ENCODE measurements at places on chromosomes 12 and 14.

DNA sequence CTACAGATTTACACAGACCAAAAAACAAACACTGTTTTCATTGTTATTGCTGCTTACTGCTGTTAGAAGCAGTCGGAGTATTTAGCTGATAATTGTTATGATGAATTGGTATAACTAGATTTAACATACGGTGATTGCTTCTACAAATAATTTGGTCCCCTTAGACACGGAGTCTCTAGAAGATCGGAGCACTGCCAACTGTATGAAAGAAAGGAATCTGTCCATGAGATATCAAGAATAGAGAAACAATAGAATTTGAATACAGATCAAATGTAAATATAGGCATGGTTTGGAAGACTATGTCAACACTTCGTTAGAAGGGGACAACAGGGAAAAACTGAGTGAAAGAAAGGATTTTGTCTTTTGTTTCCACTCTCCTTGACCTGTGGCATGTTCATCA is 110.9 kb downstream of the PPP2R5E start:
- no peak for DNase-seq

GRCh38 chr14:75226755-75227544 is 50.5 kb upstream of the TMED10 start:
- no peak for DNase-seq

- no peak for DNase-seq
Measured at GRCh38 chr14:33493266-33493665, 457.6 kb downstream of the EGLN3 start.

GRCh38 chr14:95163132-95163531 is 5.8 kb upstream of the DICER1 start:
- DNase-seq = no peak

GRCh38 chr12:6295094-6295811 is 15.2 kb upstream of the PLEKHG6 start:
- no peak for DNase-seq

DNA sequence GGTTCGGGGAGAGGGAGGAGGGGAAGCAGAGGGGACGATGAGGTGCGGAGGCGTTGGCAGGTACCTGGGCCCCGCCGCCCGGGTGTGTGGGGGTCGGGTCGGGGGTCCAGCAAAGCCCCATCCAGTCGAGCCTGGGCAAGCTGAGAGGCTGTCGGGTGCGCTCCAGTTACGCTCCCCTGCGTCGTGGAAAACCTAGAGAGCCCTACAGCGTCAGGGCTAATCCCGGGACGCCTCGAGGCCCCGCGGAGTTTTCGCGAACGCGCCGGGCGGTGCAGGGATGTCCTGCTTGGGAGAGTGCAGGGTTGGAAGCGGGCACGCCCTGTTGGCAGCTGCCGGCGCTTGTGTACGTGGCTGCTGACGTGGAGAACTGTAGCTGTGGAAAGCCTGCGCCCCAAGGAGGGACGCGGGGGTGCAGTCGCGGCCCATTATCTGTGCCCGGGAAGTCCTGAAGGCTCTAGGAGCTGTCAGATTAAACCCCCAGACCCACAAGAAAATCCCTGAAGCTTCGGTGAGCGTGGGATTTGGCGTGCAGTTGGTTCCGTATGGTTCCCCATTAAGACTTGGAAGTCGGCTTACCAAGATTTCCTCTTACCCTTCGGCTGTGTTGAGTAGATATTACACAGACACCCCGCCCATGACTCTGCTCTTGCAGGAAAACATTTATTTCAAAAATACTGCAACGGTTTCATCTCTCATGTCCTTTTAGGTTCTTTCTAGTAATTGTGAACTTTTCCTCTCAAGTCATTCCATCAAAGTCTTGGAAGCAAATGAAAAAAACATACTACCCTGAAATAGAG is 11.3 kb upstream of the SLC38A2 start:
- DNase-seq = peak; percentile 87

- no peak for DNase-seq
Measured at GRCh38 chr14:71130491-71131179, 223.4 kb downstream of the PCNX1 start.

- no peak for DNase-seq
Measured at GRCh38 chr12:125544960-125545359, 479.7 kb downstream of the AACS start.

DNA sequence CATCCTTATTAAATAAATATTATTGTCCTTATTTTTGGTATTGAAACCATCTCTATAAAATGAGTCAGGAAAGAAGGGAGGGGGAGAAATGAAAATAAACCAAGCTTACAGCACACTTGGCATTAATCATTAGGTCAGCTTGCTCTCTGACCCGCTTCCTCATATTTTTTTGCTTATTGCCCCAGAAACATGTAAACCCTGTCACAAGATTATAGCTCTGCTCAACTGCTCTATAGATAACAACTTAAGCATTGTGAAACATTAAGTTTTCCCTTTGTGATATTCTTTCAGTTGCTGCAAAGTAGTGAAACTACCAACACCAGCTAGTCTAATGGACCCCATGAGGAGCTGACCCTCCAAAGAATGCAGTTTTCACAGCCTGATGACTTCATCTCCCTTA is 819.5 kb downstream of the SLC16A7 start:
- no peak for DNase-seq

GRCh38 chr14:49769171-49769570 is 1.2 kb downstream of the KLHDC2 start:
- DNase-seq = no peak

DNA sequence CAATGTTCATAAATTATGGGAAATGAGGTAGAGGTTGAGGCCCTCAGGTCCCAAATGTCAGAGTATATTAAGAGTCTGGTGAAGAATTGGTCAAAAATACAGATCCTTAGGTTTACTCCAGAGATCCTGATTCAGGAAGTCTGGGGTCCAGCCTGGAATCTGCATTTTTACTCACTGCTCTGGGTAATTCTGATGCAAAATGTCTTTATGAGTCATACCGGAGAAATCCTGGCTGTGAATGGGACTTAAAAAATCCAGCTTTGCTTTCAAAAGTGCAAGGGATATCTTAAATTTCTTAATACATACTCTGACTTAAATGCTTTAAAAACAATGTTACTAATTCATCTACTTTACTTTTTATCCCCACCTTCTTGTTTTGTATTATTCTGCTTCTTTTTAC is 74.5 kb downstream of the FERMT2 start:
- no peak for DNase-seq

GRCh38 chr12:1797011-1797901 is 23.1 kb upstream of the LRTM2 start:
- peak; percentile 71 for DNase-seq

GRCh38 chr12:132199526-132200319 is 55.5 kb downstream of the NOC4L start:
- DNase-seq = no peak

DNA sequence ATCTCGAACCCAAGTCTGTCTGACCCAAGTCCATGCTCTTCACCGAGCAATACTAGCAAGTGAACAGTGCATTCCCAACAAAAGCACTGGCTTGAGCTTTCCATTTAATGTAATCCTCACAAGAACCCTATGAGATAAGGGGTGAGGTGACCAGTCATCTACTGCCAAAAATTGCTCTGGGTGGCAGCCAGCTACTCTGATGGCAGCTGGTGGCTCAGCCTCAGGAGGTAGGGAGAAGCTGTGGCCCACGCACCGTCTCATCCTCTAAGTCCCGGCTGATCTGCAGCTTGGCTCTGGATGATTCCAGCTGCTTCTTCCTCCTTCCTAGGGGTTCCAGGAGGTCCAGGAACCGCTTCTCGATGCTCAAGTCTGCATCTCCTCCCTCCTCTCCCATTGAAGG is 75.2 kb downstream of the PLEKHG3 start:
- no peak for DNase-seq

- DNase-seq = no peak
Measured at GRCh38 chr14:101492716-101493115, 68.6 kb upstream of the DIO3 start.

GRCh38 chr12:29733060-29733459 is 50.7 kb downstream of the TMTC1 start:
- DNase-seq = no peak

DNA sequence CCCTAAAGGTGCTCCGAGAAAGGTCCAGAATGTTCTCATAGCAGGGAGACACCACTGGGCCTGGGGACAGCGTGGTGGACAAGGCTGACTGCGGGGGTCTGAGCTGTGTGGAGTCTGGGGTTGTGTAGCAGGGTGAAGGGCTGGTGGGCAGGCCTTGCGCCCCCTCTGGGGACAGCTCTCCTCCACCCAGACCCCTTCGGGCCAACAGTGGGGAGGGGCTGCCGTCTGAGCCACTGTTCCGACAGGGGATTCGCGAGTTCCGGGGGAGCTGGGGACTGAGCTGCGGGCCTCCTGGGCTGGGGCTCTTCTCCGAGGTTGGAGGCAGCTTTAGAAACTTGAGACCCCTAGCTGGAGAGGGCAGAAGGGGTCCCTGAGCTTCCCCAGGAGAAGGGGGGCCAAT is 32.1 kb downstream of the NCKAP5L start:
- DNase-seq = no peak

- no peak for DNase-seq
Measured at GRCh38 chr12:47110718-47111391, 31.1 kb upstream of the AMIGO2 start.

DNA sequence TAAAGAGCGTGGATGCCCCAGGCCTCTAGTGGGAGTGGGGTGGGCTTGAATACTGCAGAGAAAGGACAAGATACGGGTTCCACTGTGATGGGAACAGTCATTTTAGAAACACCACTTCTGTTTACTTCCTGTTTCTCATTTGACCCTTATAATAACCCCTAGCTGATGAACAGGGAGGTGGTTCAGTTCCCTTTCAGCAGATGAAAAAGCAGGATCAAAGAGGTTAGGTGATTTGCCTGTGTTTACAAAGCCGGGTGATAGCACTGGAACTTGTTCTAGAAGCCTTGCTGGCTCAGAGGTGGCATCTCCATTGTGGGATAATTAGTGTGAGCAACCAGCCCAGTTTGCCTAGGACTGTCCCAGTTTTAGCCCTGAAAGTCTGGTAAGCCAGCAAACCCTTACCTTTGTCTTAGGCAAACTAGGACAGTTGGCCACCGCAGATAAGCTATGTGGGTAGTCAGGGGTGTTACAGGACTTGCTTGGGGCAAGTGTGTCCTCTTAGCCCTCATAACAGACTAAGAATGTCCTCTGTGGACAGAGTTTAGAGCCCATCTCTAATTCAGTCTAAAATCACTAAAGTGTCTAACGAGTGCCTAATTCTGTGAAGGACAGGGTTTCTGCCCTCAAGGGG is 7.5 kb upstream of the LRP1-AS start:
- DNase-seq = no peak

DNA sequence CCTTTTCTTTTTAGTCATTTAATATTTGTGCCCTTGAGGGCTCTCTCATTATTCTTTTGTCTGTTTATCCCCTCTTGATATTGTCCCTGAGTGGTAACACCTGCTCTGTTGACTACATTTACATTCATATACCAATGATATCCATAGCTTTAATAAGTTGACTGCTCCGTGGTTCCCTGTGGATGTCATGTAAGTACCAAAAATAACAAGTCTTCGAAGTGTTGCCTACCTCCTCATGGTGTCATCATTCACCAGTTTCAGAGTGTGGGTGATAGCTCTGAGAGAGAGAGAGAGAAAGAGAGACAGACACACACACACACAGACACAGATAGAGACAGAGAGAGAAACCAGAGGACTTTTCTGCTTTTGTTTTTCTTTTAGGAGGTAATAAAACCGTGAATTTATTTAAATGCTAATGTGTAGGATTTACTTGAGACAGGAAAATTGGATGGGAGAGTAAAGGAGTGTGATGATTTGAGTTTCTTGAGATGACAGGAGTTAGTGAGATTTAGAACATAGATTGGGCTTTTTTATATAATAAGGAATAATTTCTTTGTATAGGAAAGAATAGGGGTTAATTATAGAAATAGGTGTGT is 52.2 kb downstream of the PAPOLA start:
- DNase-seq = no peak

DNA sequence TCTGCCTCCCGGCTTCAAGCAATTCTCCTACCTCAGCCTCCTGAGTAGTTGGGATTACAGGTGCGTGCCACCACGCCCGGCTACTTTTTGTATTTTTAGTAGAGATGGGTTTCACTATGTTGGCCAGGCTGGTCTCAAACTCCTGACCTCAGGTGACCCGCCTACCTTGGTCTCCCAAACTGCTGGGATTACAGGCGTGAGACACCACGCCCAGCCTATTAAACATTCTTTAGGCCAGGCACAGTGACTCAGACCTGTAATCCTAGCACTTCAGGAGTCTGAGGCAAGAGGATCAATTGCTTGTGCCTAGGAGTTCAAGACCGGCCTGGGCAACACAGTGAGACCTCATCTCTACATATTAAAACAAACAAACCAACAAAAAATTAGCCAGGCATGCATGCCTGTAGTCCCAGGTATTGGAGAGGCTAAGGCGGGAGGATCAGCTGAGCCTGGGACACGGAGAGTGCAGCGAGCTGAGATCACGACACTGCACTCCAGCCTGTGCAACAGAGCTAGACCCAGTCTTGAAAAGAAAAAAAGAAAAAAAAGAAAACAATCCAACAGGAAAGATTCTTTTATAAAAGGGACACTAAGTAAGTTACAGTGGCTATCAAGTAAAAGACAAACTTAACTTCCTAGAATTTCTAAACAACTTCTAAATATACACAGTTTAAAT is 70.2 kb downstream of the HECTD1 start:
- DNase-seq = no peak

GRCh38 chr12:131734336-131735152 is 23.7 kb downstream of the SFSWAP start:
- no peak for DNase-seq

DNA sequence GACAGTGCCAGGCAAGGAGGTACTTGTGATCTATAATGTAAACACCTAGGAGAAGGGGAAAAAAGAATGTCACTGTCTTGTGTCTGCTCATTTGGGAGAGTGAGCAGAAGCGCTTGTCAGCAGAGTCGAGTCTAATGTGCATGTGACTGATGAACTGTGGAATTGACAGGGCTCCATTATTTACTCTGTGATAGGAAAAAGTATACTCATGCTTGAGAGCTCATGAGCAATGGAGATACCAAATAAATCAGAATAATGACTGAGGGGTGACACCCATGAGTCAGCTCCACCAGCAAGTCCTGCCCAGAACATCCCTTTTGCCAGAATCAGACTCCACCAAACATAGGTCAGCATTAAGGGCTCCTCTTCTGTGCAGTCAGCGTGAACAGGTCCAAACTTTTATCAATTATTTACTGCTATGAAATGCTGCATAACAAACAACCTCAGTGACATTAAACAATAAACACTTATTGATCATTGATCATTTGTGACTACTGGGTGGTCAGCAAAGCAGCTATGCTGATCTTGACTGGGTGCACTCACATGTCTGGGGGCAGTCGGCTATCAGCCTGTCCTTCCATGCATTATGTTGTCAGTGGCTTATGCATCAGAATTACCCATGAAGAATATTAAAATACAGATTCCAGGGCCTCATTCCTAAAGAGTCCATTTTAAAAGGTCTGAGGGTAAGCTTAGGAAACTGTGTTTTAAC is 29.2 kb upstream of the WSCD2 start:
- peak; percentile 58 for DNase-seq

GRCh38 chr12:69388371-69388770 is 28.8 kb downstream of the YEATS4 start:
- no peak for DNase-seq

- DNase-seq = no peak
Measured at GRCh38 chr14:49052521-49052920, 533.7 kb downstream of the RPS29 start.

DNA sequence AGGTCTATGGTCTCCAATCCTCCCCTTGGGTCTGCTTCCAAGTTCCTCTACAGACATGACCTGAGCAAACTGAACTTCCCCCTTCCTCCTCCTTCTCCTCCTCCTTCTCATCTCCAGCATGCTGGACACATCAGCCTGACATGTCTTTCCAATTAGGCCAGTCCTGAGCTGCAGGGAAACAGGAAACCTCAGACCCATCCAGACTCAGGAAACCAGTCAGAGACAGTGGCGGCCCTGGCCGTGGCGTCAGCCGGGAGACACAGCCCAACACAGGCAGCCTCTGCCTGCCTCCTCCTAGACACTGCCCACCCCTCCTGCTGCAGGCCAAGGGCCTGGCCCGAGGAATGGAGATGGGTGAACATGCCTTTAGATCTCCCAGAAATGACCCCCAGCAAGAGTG is 468.8 kb downstream of the BCL11B start:
- no peak for DNase-seq
